ENCODE measurements at places on chromosomes 4 and X. TPM values are rescaled to one million over a fixed set of nuclear protein-coding genes. Genes with fewer than 3 reads are reported as not detected.

- DNase-seq: no peak
Measured at GRCh38 chrX:129771266-129771995, 8.3 kb upstream of the SASH3 start.

DNA sequence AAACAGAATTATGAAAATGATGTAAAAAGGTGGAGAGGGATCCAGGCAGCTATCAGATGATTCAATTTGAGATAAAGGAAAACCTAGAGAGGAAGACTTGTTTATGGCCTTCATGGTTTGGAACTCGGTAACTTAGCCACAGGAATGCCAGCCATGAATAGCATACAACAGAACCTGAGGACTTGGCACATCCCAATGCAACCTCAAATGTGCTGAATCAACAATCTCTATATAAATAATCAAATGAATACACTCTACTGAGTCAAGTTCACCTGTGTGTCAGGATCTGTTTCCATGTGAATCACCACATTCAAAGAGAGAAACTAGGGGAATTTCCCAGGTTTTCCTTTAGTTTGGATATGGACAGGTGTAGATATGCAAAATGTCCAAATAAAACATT lies 86.9 kb downstream of the MBNL3 start:
- DNase-seq: no peak

Gene SATL1
- not detected for total RNA-seq

GRCh38 chr4:45897946-45898585 lies 225.8 kb downstream of the GABRG1 start:
- no peak for DNase-seq

GRCh38 chrX:105462186-105462585 lies 241.7 kb upstream of the TEX13A start:
- DNase-seq: no peak

- no peak for DNase-seq
Measured at GRCh38 chr4:2393353-2394270, 24.8 kb downstream of the ZFYVE28 start.

DNA sequence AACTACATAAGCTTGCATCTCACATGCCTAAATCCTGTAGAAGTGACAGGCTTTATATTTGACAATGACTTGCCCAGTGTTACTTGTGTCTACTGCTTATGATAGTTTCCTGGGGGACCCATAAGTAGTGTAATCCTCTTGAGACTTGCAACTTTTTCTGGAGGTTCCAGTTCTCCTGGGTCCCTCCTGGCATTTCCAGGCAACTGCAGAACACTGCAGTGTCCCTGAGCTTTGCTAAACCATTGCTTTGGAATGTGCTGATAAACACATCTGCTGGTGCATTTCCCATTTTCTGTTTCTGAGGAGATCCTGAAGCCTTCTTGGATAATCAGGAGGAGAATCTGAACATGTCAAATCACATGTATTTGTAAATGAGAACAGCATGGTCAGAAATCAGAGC lies 82.0 kb downstream of the ANOS1 start:
- DNase-seq: no peak

DNA sequence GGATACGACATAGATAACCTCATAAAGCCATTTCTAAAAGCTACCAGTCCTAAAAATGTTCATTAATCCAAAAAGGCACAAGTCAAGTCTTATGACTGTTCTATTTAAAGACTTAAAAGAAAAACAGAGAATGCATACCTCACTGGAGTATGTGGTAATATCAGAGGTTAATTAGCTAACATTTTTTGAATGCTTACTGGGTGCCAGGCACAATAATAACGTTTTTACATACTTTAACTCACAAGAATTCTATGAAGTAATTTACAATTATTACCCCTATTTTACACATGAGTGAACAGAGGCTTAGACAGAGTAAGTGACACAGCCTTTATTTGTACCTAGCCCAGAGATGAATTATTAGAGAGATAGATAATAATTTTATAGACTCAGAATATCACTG lies 207.5 kb downstream of the PDGFC start:
- no peak for DNase-seq

DNA sequence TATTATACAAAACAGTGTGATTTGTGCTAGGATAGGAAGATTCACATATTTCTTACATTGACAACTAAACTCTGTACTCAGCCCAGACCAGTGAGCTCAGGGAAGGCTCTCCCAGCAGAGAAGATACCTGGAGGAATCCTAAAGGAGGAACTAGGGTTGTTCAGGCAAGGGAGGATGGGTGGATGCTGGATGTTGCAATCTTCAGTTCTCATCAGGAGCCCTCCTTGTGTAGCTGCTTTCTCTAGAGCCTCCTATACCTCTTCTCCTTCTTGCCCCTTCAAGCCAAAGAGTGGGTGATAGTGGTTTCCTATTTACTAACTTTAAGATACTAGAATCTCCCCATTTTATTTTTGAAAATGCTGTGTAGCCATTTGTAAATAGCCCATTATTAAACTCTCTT lies 117.3 kb downstream of the NKX6-1 start:
- no peak for DNase-seq

DNA sequence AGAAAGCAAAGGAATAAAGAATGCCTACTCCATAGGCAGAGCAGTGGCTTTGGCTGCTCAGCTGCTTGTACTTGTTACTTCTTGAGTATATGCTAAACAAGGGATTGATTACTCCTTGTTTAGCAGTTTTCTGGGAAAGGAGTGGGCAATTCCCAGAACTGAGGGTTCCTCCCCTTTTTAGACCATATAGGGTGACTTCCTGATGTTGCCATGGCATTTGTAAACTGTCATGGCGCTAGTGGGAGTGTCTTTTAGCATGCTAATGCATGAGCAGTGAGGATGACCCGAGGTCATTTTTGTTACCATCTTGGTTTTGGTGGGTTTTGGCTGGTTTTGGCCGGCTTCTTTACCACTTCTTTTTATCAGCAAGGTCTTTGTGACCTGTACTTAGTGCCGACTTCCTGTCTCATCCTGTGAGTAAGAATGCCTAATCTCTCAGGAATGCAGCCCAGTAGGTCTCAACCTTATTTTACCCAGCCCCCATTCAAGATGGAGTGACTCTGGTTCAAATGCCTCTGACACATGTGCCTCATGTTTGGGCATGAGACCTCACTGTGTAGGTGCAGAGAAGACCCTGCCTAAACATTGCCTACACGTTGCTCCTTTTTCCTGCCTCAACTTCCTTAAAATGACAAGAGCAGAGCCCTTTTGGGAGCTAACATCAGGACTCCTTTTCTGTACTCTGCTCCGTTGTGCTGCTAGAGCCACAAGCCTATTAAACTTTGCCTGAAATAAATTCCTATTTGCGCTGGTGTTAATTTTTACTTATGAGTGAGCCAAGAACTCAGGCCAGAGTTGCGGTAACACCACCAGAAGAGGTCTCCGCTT lies 21.0 kb upstream of the UBA6 start:
- no peak for DNase-seq

- no peak for DNase-seq
Measured at GRCh38 chr4:173217727-173218126, 49.1 kb downstream of the GALNT7 start.

Data from sciatic nerve (tissue), 2 donors.